CD8-positive, alpha-beta T cell (primary cell): ENCODE measurements at places on chromosomes 13 and 19.

DNA sequence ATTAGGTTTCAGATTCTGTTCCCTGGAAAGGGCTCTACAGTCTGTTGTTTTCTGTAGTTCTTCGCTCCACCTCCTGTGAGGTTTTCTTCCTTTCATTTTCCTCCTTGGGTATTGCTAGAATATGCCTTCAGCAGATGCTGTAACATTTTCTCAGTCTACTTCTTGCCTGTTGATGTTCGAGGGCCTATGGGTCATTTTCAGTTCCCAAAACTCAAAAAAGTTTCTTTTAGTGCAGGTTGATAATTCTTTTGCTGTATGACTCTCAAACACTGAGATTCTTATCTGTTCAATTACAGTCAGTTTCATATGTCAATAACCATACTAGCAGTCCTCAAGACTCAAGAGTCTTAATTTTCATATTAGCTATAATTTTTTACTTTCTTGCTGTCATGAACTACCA, 268.3 kb downstream of the RFC3 start:
- no peak for DNase-seq

DNA sequence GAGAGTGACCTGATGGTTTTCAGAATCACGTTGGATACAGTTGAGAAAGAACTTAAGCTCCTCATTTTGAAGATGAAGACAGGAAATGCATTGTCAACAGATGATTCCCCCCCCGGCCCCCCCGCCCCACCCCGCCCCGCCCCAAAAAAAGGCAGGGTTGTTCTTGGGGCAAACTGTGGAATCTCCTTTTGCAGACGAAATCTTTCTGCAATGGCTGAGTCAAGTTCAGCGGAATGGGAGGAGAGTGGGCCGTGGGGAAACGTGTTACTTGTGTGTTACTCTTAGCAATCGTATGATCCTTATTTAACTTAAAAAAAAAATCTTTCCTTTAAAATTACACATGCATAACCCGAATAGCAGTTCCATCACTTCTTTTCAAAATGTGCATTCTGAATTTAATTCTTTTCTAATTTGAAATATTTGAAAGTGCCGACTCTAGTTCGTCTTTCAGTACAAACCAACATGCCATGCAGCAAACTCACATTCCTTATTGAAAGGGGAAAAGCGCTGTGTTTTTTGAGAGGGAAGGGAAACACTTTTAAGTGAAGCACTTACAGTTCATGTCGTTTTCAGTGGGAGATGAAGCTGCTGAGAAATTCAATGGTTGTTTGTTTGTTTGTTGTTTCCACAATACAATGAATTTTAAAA, 348.5 kb upstream of the ARGLU1 start:
- no peak for DNase-seq

DNA sequence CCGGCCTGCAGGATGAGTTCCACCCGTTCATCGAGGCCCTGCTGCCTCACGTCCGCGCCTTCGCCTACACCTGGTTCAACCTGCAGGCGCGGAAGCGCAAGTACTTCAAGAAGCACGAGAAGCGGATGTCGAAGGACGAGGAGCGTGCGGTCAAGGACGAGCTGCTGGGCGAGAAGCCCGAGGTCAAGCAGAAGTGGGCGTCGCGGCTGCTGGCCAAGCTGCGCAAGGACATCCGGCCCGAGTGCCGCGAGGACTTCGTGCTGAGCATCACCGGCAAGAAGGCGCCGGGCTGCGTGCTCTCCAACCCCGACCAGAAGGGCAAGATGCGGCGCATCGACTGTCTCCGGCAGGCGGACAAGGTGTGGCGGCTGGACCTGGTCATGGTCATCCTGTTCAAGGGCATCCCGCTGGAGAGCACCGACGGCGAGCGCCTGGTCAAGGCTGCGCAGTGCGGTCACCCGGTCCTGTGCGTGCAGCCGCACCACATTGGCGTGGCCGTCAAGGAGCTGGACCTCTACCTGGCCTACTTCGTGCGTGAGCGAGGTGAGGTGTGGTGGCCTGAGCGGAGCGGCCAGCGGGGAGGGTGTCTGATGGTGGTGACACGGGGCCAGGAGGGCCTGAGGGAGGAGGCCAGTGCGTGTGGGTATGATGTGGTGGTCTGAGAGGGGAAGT, 15.5 kb downstream of the NFIC start:
- DNase-seq: no peak

DNA sequence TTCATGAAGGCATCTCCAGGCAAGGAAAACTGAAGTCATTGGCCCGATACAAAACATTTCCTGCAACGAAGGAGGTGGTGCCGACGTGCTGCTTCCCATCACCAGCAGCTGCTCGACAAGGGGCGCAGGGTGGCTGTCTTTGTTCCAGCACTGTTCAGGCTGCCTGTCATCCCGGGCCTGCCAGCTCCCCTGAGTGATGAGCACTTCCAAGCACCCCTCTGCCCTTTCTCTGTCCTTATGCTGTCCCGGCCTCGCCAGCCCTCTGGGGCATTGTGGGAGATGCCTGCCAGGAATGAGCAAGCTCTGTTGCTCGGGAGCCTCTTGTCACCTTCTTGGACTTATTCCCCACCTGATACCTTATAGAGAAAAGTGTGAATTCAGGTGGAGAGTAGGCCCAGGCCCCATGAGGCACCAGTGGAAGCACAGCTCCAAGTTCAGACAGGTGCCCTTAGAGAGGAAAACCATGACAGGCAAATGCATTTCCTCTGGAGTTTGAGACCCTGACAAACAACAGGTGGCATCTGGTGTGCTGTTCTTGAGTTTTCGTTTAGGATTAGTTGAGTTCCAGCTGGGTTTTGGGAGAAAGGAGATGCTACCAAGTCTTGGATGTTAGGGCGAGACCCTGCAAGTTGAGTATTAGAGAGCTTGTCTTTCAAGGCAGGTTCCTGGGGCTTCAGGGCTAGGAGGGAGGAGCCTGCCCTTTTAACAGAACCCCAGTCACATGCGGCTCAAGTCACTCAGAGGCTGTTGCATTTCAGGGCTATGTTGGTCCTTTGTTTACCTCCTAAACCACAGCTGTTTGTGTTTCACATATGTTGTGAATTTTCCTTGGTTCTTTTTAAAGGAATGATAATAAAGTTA, 21.4 kb downstream of the BBC3 start:
- DNase-seq: no peak

GRCh38 chr19:33225458-33225926, at the start of gene SLC7A10:
Gene SLC7A10 (minus strand): TSS chr19:33225850. CDS start chr19:33225703, 147 bp downstream.
- DNase-seq: no peak

- DNase-seq: no peak
Measured at GRCh38 chr13:99671746-99672145, 170.5 kb downstream of the TM9SF2 start.

DNA sequence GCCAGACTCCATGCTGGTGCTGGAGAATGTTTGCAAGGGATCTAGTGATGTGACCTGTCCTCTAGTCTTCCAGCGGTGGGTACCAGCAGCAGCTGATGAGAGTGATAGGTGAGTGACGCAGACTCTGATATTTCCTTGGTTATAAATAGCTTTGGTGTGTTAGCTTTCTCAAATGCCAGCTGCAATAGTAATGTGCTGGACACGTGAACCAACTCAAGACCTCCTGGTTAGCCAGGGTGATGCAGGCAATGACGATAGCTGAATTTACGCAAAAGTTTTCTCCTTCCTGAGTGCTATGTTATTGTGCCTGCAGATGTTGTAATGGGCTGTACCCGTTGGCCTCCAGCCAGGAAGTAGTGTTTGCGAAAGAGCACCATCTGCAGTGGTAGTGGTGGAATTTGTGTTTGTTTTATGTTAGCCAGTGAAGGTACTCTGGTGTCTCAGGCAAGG, 129.5 kb downstream of the CYSLTR2 start:
- DNase-seq: no peak

DNA sequence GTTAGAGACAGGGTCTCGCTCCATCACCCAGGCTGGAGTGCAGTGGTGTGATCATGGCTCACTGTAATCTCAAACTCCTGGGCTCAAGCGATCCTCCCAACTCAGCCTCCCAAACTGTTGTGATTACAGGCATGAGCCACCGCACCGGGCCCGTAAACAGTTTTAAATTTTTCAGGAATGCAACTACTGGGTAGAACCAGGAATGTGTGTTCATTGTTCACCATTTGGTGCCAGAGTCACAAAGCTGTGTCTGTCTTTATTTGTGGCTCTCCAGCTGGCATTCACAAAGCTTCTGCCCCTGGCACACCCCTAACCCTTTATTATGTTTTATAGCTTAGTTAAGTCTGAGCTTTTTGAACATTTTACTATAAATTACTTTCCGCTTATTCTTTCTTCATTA, 19.8 kb upstream of the ACP7 start:
- no peak for DNase-seq

DNA sequence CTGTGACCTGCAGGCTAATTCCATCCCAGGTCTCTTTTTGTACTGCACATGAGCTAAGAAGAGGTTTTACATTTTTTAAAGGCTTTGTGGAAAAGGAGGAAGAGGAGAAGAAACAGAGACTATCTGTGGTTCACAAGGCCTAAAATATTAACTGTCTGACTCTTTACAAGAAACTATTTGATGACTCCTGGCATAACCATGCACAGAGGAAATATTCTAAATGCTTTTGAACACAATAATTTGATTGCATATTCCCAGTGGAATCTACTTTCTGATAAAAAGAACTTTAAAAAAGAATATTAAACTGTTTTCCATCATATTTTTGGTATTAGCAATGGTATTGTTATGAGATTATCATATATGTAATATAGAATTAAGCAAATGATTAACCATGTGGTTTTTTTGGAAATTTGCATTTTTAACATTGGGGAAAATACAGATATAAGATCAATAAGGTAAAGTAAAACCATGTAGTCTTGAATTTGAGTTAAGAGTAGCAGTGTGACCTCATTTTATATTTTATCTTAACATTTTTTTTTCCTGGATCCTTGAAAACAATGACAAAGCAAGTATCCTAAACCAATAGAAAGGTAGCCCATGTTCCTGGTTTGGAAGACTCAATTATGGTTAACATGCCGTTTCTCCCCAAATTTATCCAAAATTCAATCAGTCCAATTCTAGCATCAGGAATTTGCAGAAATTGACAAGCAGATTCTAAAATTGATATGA, 251.0 kb downstream of the UQCRFS1 start:
- DNase-seq: no peak

GRCh38 chr19:44925114-44925891, 10.9 kb downstream of the APOC1 start:
- DNase-seq: no peak

- no peak for DNase-seq
Measured at GRCh38 chr13:51818276-51818675, 14.3 kb upstream of the DHRS12 start.

DNA sequence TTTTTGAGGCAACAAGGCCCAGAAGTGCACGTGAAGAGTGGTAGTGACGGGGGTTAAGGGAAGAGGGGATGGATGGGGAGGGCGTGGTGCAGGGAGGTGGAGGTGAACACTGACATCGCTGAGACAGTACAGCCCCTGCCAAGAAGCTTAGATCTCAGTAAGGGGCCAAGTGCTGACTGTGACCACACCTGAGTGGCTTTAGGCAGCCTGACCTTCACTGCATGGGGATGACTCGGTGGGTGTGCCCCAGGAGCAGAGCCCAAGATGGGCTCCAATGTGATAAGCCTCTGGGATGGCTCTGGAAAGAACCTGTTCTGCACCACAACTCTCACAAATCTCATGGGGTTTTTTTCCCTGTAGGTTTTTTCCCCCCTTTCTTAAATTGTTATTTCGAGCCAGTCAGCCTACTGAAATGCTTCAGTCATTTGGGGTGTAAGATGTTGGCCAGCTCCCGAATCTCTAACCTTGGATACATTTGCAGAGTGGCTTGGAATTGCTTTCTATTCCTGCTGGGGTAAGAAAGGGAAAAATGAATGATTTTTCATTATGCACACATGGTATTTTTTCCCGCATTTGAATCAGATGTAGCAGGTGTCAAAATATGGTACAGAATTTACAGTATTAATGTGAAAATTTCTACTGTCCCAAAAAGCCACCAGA, 165.0 kb downstream of the TM9SF2 start:
- DNase-seq: no peak

DNA sequence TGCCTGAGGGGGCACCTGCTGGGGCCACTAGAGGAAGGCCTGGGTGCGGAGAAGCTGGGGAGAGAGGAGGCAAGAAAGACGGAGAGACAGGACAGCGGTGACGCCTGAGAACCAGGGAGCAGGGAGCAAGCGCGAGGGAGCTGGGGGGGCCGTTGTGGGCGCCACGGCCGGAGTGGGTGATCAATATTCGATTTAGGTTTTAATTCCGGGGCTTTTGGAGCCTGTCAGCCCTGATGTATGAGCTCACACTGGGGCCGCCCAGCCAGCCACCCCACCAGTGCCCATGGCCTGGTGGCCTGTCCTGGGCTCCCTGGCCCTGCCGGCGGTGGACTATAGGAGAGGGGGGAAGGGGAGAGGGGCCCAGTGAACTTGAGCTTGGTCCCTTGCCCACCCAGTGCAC, 8.7 kb upstream of the ERFL start:
- DNase-seq: no peak

GRCh38 chr19:1169921-1170885, 3.9 kb downstream of the SBNO2 start:
- no peak for DNase-seq
